ENCODE measurements at places on chromosomes 2 and 18.
A peak's percentile ranks its signal among the peaks of the same experiment; 100 is the strongest.

- DNase-seq: no peak
These were observed 187.4 kb downstream of the ALK start for GRCh38 chr2:29733965-29734364.

- no peak for DNase-seq
These were observed 661.6 kb downstream of the PLCL1 start for GRCh38 chr2:198465970-198466369.

DNA sequence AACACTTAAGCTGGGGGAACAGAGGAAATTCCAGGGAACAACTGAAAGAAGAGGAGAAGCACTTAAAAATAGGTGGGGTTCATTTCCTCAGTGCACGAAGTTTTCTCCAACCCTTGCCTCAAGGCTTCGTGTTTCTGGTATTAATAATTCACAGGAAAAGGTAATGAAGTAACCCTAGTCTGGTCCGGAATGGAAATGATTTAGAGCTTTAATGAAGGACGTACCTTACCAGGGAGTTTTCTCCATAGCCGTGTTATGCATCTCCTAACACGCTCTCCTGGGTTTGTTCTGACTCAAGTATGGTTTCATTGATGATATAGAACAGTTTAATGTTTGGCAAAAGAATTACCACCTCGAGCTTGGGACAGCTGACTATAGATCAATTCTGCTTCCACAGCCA, 214.2 kb downstream of the MTX2 start:
- DNase-seq: no peak

GRCh38 chr2:23599667-23600066, 214.7 kb downstream of the KLHL29 start:
- no peak for DNase-seq

DNA sequence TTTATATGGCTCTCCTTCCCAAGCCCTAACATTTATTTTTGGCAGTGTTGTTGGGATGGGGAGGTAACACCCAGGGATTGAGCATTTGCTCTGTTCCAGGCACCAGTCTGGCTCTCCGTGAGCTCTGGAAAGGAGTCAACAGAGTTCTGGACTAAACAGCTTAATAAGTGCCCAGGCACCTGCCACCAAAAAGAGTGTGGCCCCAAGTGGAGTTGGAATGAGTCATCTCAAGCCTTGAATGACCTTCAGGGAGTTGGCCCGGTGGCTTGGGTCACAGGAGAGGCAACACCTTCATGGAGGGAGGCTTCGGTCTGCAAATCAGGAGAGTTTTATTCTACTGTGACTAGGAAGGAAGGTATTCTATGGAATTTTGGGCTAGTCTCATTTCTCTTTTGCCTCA, 203.2 kb downstream of the DLGAP1 start:
- no peak for DNase-seq

- DNase-seq: no peak
These were observed 211.3 kb upstream of the BOD1L2 start for GRCh38 chr18:56935434-56936040.

- DNase-seq: peak; percentile 22
These were observed 31.4 kb upstream of the YPEL5 start for GRCh38 chr2:30115141-30115980.

GRCh38 chr18:24306201-24306600, 91.4 kb downstream of the OSBPL1A start:
- DNase-seq: no peak

GRCh38 chr2:203897544-203897943, 30.0 kb downstream of the CTLA4 start:
- DNase-seq: no peak

DNA sequence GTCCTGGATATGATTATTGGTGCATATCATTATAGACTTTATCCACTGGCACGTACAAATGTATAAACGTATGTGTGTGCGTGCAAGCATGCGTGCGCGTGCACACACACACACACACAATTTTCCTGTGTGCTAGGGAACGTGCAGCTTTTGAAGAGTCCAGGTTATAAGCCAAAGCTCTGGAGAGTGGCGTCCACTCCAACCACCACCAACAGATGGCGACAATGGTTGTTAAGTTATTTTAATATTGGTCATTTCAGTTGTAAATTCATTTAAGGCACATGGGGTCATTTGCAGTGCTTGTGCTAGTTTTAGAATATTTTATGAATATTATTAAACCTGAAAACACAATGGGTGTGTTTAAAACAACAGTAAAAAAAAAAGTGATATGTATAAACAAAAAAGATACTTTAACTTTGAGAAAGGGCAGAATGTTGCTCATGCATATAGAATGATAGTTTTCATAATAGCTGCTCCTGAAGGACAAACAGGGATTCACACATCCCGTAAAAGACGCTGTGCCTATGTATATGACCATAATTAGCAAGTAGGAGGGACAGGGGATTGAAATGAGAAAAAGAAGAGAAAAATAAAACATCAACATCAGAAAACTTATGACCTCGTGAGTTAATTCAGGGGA, 124.2 kb upstream of the ITGB6 start:
- DNase-seq: peak; percentile 35

- no peak for DNase-seq
These were observed 170.1 kb downstream of the FHOD3 start for GRCh38 chr18:36467614-36468013.

- DNase-seq: no peak
These were observed 173.3 kb upstream of the TNP1 start for GRCh38 chr2:217033186-217033585.

DNA sequence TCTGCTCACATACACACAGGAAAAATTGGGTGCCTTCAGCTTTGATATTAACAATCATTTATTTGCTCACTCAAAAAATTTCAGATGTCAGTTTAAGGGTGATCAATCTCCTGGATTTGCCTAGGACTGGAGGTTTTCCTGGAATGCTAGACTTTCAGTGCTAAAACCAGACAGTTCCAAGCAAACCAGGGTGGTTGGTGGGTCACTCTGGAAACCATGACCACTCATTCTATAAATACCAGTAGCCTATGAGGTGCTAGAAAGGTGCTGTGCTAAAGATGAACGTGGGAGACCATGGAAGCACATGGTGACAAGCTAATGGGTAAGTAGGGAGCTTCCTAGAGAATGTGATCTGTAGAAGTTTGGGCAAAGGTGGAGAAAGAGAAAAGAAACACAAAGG, 25.4 kb upstream of the STPG4 start:
- no peak for DNase-seq

- DNase-seq: no peak
These were observed 127.0 kb downstream of the FAM168B start for GRCh38 chr2:130966149-130966774.

GRCh38 chr2:158671360-158672245, 123.5 kb upstream of the DAPL1 start:
- no peak for DNase-seq

DNA sequence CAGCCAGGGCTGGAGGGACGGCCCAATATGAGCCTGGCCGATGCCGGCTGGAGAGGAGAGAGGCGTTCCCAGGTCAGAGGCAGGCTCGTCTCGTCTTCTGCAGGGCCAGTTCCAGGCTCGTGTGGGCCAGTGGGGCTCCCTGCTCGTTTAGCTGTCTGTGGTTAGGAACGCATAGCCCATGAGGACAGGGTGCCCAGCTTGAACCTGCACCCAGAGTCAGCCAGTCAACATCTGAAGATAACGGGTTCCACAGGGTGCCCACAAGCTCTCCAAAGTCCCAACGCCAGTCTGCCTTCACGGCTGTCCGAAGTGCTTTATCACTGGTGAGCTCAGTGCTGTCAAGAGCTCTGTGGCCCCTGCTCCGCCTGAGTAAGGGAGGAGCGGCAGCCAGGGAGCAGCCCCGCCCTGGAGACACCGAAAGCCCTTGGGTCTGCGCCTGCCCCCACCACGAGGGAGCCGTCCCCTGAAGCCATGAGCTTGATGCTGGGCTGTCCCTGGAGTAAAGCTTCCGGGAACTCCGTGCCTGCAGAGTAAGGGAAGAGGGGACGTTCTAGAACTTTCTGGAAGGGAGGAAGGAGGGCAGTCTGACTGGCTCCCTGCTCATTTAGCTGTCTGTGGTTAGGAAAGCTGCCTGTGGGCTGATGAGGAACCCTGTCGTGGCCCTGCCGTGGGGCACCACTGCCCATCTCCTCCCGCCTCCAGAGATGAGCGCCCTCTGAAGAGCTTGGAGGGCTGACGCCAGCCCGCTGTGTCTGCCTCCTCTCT, 2.7 kb upstream of the HSBP1L1 start:
- DNase-seq: no peak

DNA sequence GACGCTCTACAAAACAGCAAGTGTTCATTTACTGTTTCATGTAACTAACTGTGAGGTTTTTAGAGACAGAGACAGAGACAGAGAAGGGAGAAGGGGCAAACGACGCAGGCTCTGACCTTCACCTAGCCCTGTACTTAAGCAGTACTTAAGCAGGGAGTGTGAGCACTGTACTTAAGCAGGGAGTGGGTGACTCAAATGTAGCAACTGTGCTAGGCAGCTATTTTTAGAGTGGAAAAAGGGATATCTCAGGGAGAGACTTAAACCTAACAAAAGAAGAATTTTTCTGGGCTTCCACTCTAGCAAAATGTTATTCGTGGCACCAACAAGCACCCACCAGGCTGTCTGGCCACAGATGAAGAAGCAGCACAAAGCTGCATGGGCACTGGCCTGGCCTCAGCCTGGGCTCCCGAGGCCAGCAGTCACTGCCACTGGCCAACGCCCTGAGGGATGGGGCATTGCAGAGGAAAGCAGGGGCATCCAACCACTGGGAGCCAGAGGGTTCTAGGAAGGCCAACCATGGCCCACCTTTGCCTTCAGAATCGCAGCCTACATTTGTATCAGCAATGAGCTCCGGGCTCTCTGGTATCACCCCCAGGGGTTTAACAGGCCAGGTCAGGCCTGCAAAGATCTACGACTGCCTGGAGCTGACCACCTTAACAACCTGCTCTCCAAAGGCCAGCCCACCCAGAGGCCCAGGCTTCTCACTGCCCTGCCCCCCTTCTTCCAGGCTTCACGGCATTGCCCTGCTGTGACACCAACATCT, 154.3 kb downstream of the TTC32 start:
- no peak for DNase-seq

DNA sequence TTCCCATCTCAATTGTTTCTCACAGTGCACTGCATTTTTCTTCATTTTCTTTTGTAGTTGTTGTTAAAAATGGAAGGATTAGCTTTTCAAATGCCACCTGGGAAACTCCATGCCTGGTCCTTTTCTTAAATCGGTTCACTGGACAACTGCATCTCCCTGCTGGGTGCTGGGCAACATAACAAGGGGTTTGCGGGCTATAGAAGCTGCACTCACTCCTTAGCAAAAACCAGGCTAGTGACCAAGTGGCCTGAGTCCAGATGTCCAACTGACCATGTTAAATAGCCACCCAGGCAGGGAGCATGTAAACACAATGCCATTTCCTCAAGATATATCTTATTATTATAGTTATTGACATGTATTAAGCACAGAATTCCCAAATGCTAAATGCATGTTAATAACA, 264.9 kb downstream of the ICOS start:
- DNase-seq: no peak

GRCh38 chr18:76456018-76456750, 38.9 kb downstream of the ZNF516 start:
- no peak for DNase-seq

- no peak for DNase-seq
These were observed 1919.1 kb upstream of the PIK3C3 start for GRCh38 chr18:40035966-40036365.

GRCh38 chr18:7896161-7896560, 329.0 kb downstream of the PTPRM start:
- DNase-seq: no peak

DNA sequence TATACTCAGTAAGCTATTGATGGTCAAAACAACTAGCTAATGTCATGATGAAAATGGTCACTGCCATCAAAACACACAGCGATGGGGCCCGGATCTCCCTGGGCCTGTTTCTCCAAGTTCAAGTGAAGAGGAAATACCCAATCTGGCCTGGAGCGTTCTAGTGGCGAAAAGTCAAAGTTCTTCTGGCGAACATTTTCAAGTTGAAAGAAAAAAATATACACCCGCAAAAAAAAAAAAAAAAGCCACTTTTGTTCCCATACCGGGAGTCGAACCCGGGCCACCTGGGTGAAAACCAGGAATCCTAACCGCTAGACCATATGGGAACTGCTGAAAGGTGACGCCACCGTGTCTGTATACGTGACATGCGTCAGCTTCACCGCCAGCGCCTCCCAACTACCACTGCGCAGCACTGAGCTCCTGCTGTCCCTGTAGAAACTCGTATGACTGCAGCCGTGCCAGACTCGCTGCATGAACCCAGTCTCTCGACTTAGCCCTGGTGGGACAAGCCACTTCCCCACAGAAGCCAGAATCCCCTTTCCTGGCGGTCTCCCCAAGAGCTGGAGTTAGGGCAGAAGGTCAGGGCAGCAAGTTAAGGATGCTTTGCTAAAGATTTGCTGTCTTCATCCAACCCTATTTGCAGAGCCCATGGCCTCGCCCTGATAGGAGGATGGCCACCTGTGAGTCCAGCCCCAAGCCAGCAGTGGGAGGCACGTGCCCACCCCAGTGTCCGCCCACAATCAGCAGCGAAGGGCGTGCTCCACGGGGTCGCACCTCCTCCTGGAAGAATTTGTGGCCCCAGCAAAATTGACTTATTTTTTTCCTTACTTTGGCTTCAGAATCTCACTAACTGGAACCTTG, 5.6 kb upstream of the IMP4 start:
- peak; percentile 40 for DNase-seq

GRCh38 chr18:50182511-50182910, 12.4 kb downstream of the MYO5B start:
- DNase-seq: no peak

DNA sequence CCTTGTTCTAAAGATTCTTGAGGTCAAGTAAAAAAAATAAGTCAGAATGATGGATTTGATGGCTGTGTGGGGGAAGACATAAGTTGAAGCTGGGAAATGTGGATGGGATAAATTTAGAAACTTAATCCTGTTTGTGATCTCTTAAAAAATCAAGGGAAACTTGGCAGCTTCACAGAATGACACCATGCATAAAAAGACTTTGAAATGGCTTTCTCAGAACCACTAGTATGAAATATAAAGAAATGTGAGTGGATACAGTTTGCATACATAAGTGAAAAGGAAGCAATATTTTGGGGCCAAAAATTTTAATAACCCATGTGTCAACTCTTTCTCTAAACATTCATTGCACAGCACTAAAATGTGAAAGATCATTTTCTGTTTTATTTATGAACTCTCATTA, 21.7 kb downstream of the CDH19 start:
- no peak for DNase-seq

- DNase-seq: peak; percentile 35
These were observed 11.7 kb upstream of the CXCR4 start for GRCh38 chr2:136129601-136130000.

- DNase-seq: no peak
These were observed 14.8 kb upstream of the SMAD2 start for GRCh38 chr18:47944972-47945852.

DNA sequence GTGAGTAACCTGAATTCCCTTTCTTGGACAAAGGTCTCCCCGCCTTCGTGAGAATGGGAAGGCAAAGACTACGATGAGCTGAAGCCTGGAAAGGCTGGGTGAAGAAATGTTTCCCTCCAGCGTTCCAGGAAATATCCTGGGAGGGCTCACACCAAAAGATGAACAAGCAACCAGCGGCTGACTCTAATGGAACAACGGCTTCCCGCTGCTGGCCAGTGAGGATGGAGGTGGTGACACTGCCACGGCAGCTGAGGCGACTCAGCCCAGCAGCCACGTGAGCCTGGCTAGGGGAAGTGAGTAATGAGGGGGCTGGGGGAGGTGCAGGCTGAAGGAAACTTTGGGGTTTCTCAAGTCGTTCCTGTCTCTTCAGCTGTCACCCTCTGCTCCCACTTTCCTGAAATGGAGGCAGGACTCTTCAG, 105.0 kb upstream of the SMAD7 start:
- DNase-seq: no peak

GRCh38 chr18:72444798-72445155, 99.4 kb downstream of the CBLN2 start:
- DNase-seq: no peak

Data from effector memory CD4-positive, alpha-beta T cell (primary cell).